Stimulated activated CD8-positive, alpha-beta memory T cell treated with anti-CD3 and anti-CD28 coated beads, Interleukin-7, amount 100 ng/mL, for 1 hour (primary cell): ENCODE measurements at places on chromosomes 12 and 14.

GRCh38 chr14:52078095-52078531, 9.3 kb upstream of the NID2 start:
- no peak for DNase-seq

GRCh38 chr12:127108360-127109215, 1158.4 kb upstream of the TMEM132C start:
- peak; percentile 12 for DNase-seq

GRCh38 chr12:49542592-49543160, 3.8 kb downstream of the KCNH3 start:
- no peak for DNase-seq

GRCh38 chr12:110813756-110814155, 33.0 kb upstream of the CCDC63 start:
- no peak for DNase-seq

GRCh38 chr12:75183967-75184366, 25.7 kb downstream of the KCNC2 start:
- no peak for DNase-seq

DNA sequence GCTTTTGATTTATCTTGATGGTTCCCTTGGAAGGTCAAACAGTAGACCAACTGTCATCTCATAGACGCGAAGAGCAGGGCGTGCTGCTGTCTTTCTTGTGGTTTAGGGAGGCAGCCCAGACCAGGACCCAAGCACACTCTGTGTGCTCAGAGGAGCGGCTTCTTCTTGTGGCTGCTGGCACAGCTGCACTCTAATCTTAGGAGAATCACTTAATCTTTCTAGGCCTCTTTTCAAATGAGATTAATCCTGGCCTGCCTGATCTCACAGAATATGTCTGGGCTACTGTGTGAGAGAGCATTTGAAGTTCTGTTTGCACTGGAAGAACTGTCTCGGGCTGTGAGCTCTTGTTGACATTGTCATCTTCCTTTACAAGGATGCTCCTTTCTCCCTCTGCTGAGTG, 60.0 kb upstream of the TRAF3 start:
- DNase-seq, result no peak

DNA sequence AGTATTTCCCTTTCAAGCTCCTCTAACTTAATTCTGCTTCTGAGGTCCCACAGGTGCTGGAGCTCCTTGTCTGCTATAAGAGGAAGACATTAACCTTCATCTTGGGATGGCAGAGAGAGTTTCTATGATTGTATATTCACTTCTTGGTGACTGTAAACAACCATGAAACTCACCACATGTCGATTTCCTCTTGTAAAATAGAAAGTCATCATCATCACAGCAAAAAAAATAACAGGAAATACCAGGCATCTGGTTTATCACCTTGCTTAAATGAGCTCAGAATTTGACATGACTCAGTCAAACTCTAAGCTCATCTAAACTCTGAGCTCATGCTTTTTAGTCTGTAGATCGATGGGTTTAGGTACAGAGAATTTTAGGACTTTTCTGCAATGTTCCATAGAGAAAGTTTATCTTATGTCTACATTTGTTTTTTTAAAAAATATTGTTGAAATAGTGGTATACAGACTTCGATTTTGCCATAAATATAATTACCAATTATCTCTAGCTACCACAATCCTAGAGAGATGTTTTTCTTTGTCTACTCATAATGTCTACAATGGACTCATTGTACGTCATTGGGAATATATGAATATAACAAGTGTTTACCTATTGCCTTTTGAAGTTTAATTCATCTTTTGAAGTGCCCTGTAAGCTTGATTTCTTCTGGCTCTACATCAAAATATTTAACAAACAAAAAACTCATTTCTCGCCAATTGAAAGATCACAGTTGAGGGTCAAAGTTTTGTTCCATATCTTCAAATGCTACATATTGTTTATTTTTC, 58.4 kb downstream of the IGF1 start:
- no peak for DNase-seq

DNA sequence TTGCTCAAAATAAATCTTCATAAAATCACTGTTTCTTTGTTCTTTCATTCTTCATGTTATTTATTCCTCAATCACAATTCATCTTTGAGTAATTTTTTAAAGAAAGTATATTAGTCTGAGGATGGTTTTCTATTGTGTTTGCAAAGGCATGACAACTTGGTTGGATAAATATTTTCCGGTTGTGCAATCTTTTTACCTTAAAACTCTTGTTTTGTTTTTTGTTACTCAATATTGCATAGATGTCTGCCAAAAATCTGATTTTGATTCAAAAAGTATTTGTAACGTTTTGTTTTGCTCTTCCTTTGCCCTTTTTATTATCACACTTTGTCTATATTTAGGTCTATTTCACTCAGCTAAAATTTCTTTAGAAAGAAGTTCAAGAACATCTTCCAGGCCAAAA, 86.2 kb upstream of the SYT1 start:
- DNase-seq, result no peak

DNA sequence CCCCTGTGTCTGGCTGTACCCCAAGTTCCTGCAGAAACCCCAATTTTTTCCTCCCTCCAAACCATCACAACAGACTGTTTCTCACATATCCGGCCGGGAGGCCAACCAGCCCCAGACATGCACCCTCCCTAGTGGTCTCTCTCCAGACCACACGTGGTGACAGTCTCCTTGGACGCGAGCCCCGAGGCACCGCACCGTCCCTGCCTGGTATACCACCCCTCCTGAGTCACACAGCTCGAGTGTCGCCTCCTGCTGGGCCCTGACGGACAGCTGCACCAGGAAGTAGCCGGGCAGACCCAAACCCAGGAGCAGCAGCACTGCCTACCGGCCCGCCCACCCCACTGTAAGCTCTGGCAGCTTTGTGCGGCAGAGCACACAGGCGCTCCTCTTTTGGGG, 97.4 kb downstream of the RFLNA start:
- DNase-seq, result no peak

DNA sequence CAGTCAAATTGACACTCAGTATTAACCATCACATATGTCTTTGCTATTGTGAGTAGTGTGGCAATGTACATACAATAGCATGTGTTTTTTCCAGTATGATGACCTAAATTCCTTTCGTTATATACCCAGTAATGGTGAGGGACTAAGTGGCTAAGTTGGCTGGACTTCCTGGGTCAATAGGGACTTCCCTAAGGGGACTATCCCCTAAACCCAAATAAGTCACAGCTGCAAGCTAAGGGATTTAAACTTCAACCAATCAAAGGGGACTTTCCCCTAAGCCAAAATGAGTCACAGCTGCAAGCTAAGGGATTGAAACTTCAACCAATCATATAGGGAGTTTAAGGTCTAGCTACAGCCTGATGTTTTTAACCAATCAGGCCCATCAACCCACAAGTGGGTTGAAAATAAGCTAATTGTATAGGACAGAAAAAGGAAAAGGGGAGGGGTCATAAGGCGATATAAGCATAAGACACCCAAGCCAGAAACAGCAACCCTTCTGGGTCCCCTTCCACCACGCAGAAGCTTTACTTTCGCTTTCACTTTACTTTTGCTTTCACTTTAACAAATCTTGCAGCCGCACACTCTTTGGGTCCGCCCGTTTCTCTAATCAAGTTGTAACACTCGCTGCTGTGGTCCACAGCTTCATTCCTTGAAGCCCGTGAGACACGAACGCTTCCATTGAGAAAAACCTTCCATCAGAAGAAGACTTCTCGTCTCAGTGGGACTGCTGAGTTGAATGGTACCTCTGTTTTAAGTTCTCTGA, 404.4 kb downstream of the FLRT2 start:
- peak; percentile 4 for DNase-seq

DNA sequence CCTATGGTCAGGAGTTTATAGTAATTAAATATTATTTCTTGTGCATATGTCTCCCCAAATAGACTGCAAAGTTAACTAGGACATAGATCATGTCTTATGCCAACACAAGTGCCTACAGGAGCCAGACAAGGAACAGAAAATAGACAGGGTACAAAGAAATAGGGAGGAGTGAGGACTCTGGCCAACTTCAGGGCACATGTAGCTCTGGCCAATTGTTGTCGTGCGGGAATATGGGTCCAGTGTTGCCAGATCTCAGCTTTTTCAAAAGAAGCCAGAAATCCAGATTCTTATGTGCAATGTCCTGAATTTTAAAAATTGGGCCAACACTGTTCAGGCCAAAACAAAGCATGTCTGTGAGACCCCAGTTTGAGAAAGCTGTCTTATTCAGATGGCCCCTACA, 68.7 kb downstream of the RFX4 start:
- DNase-seq, result no peak

DNA sequence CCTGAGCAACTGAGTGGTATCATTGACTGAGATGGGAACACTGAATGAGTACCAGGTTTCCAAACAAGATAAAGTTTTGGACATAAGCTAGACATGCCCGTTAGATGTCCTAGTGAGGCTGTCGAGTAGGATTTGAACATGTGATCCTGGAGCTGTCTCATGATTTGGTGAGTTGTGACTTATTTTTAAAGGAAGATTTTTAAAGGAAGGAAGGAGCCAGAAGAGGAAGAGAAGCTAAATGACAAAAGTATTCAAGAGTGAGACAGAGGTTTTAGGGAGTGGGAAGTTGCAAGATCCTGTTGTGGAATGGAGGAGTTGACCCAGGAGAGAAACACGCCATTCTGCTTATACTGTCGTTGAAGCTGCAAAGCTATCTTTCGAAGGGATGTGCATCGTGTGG, 82.1 kb downstream of the SAMD4A start:
- DNase-seq, result no peak

GRCh38 chr12:72540811-72541210, 268.6 kb downstream of the TRHDE start:
- DNase-seq, result no peak

- DNase-seq, result no peak
These were observed 187.7 kb downstream of the PHETA1 start for GRCh38 chr12:111181143-111181726.

DNA sequence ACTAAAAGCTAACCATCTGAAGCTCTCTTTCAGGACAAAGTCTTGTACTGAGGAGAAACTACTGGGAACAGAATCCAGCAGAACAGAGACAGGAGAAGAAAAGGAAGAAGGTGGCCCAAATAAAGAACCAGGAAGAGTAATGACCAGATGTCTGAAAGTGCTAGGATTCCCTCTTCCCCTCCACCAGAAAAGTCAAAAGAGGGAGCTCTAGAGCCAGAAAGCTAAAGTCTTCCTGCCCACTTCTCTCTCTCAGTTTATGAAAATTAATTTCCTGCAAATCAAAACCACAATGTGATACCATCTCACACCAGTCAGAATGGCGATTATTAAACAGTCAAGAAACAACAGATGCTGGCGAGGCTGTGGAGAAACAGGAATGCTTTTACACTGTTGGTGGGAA, 47.2 kb downstream of the SPPL3 start:
- no peak for DNase-seq

GRCh38 chr14:35365130-35366055, 39.2 kb downstream of the NFKBIA start:
- peak; percentile 19 for DNase-seq

- DNase-seq, result no peak
These were observed 8.7 kb upstream of the CYP46A1 start for GRCh38 chr14:99675382-99675835.

DNA sequence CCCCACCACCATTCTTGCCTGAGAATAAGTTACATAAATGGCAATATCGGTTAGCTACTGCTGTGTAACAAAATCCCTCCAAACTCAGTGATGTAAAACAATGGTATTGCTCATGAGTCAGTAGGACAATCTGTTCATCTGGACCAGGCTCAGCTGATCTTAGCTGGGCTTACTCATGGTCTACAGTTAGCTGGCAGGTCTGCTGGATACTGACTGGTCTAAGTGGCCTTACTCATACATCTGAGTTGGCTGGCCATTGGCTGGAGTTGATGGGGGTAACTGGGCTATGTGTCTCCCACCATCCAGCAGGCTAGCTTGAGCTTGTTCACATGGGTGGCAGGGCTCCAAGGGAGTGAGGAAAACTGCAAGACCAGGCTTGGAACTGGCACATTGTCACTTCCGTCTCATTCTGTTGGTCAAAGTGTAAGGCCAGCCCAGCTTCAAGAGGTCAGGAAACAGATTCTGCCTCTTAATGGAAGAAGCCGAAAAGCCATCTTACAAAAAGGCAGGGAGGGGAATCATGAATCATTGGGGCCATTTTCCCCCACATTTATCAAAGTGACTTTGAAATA, 56.7 kb upstream of the CHGA start:
- DNase-seq, result no peak

DNA sequence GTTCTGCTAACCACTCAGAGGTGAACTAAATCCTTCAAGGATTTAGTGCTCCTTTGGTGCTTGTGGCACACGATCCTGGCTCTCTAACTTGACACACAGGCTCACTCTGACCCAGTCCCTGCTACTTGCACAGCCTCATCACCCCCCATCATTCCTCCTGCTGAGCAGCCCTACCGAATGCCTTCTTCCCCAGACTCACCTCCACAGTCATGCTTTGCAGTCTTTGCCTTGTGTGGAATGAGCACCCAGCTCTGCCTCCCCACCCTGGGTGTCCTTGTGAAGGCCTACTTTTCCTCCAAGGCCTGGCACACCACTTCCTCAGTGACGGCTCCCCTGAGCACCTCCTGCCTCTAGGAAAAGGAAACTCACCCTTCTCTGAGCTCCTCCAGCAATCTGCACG, 7.9 kb upstream of the TINF2 start:
- DNase-seq, result no peak

- DNase-seq, result no peak
These were observed 127.6 kb downstream of the MIPOL1 start for GRCh38 chr14:37325332-37325731.

- no peak for DNase-seq
These were observed 137.6 kb upstream of the TBX3 start for GRCh38 chr12:114821570-114821969.

- DNase-seq, result no peak
These were observed 83.8 kb downstream of the NRXN3 start for GRCh38 chr14:78253986-78254385.

GRCh38 chr12:78698747-78699146, 165.8 kb upstream of the SYT1 start:
- DNase-seq, result no peak

- DNase-seq, result no peak
These were observed 72.2 kb downstream of the SETD3 start for GRCh38 chr14:99408286-99408970.

DNA sequence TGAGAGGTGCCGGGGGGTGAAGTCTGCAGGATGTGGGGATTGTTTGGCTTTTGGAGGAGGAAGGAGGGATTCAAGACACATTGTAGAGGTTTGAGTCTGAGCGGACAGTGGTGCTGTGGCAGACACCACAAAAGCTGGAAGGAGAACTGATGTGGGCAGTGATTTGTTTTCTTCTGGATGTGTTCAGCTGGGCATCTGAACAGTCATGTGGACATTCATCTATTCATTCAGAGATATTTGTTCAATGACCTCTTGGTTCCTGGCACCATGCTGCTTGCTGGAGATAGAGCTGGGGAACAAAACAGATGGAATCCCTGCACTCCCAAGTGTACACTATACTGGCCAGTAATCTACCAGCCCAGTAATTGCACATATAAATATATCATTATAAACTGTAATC, 64.0 kb downstream of the PTPN11 start:
- DNase-seq, result no peak

GRCh38 chr14:34374998-34375740, 86.9 kb downstream of the SPTSSA start:
- no peak for DNase-seq

DNA sequence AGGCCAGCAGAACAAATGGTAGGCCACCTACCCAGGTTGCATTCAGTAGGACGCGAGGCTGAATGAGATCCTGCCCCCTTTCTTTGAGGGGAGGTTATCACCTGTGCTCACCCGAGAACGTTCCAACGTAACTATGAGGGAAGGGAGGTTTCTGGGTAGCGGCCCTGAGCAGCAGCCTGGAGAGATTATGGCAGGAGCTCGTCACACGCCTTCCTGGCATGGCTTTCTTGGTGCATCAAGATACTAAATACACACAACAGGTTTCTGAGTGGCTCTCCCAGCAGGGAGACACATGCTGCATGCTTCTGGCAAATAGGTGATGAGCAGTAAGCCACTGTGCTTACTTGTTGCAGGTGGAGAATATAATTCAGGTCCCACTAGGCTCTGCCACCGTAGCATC, 147.7 kb downstream of the CALM1 start:
- DNase-seq, result no peak
